ENCODE measurements at places on chromosomes 7 and 10.

- peak; percentile 92 for DNase-seq
Measured at GRCh38 chr10:43322769-43323168, 48.7 kb upstream of the FXYD4 start.

- DNase-seq, result no peak
Measured at GRCh38 chr10:35200487-35200886, 73.8 kb downstream of the CREM start.

DNA sequence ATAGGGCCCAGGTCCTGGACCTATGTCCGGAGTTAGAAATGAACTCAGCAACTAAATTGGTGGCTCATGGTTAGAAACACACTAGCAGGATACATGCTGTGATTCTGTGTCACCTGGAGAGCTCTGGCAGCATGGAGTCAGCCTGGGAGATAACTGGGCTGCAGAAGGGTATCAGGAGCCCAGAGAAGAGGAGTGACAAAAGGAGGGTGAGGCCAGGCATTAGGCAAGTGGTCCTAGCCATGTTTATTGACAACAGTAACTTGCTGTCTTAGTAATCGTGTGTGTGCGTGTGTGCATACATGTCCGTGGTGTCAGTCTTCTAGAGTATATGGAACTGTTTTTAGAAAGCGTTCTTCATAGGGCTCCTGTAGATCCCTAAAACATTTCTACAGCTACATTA, 157.5 kb upstream of the PHYHIPL start:
- no peak for DNase-seq

DNA sequence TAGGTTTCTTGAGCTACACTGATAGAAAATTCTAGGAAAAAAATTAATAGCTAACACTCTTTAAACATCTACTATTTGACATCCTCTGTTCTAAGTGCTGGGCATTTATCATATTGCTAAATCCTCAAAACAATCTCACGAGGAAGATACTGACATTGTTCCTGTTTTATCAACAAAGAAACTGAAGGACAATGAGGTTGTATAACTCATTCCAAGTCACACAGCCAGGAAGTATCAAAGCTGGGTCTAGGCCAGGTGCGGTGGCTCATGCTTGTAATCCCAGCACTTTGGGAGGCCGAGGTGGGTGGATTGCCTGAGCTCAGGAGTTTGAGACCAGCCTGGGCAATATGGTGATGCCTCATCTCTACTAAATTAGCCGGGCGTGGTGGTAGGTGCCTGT, 51.6 kb upstream of the IL6 start:
- no peak for DNase-seq

DNA sequence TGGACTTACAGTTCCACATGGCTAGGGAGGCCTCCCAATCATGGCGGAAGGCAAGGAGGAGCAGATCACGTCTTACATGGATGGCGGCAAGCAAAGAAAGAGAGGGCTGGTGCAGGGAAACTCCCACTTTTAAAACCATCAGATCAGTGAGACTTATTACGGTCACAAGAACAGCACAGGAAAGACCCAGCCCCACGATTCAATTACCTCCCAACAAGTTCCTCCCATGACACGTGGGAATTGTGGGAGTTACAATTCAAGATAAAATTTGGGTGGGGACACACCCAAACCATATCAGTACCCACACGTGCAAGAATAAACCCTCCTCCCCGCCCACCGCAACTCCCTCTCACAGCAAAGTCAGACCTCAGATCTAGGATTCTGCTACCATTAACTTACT, 4.5 kb upstream of the AIFM2 start:
- no peak for DNase-seq

GRCh38 chr10:122374859-122375678, 561 bp downstream of the PLEKHA1 start:
- peak; percentile 86 for DNase-seq

DNA sequence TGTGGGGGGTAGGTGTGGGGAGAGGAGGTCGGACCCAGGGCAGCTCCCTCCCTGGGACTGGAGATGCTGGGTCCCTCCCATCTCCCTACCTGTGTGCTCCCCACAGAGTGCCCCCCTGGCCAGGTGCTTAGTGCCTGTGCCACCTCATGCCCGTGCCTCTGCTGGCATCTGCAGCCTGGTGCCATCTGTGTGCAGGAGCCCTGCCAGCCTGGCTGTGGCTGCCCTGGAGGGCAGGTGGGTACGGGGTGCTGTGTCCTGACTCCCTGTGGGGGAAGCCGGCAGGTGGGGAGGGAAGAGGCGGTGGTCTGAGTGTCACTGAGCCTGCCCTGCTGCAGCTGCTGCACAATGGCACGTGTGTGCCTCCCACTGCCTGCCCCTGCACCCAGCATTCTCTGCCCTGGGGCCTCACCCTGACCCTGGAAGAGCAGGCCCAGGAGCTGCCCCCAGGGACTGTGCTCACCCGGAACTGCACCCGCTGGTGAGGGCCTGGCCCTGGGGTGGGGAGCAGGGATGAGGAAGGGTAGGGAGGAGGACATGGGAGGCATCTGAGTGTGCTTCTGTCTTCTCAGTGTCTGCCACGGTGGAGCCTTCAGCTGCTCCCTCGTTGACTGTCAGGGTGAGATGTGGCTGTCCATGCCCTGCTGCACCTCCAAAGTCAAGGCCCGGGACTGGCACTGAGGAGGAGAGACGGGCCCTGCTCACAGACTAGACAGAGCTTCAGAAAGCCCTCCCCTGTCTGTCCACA, 11.7 kb upstream of the ZNF862 start:
- no peak for DNase-seq

- DNase-seq, result no peak
Measured at GRCh38 chr10:12909836-12910185, 91.7 kb downstream of the CCDC3 start.

DNA sequence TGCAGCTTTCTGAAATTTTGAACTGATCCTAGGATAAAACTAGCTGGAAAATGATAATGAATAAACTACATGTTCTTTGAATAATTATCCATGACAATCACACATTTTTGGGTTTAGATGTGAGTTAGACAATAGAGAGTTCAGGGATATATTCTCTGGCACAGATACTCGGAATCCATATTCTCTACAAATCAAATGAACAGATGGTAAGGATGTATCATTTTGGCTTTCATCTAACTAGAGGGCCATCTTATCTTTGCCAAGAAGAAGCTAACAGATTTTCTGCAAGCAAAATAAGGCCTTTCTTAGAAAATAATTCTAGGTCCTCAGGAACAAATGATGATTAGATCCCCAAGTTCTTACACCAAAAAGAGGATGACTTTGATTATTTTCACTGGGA, 355.9 kb upstream of the C7orf33 start:
- no peak for DNase-seq
